ENCODE measurements at places on chromosomes 2 and 18. TPM values are rescaled to one million over a fixed set of nuclear protein-coding genes. Genes with fewer than 3 reads are reported as not detected.

Gene TMEM37
- not detected for total RNA-seq

Gene AQP12A
- not detected for total RNA-seq

Gene SULT1C4
- not detected for total RNA-seq

Gene ZAP70
- 283 TPM for total RNA-seq

Gene CCL20
- 4.7 TPM for total RNA-seq

Gene ARPC2
- 765 TPM for total RNA-seq

Gene HOXD8
- total RNA-seq: not detected

DNA sequence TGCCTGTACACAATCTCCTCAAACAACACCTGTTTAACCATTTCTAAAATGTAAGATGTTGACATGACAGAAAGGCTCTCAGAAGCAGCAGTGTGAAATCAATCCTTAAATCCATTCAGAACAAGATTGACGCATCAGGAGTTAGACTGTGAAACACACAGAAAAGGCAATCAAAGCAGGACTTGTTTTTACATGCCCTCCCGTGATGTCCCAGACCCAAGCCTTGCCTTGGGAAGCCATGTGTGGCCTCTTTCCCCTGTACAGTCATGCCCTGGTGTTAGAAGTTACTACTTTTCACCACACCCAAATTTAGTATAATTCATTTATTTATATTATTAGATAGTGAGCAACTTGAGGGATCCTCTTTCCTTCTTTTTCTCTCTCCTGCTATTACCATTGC is 115.7 kb downstream of the NCKAP5 start:
- no peak overlapping the region for H3K27ac ChIP-seq
- no peak overlapping the region for H3K4me3 ChIP-seq
- H3K27me3 ChIP-seq: no peaks in the 10 kb centered on the region
- DNase-seq: no peak

- no peak for DNase-seq
- no peaks in the 10 kb centered on the region for H3K36me3 ChIP-seq
- H3K27me3 ChIP-seq: no peaks in the 10 kb centered on the region
- no peaks in the 10 kb centered on the region for H3K4me1 ChIP-seq
- no peak overlapping the region for H3K4me3 ChIP-seq
Observed at GRCh38 chr2:17571681-17572080, 31.2 kb downstream of the VSNL1 start.

DNA sequence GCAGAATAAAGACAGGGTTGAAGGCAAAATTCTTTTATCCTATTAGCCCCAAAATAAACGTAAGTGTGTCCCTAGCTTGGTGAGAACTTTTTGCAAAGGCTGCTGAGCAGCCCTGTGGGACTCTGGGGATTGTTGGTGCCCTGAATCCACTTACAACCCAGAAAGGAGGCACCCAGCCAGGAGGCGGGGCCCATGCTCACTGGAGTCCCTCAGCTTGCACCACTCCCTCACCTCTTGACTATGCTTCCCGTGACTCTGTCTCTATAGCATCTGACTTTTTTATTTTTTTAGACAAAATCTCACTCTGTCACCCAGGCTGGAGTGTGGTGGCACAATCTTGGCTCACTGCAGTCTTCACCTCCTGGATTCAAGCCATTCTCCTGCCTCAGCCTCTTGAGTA is 15.8 kb upstream of the COL6A3 start:
- no peaks in the 10 kb centered on the region for H3K36me3 ChIP-seq
- peaks cover 71% of the 10 kb centered on the region for H3K4me1 ChIP-seq
- peaks cover 15% of the 10 kb centered on the region for H3K27me3 ChIP-seq
- peak overlapping the region; percentile 11 for H3K27ac ChIP-seq
- no peak for DNase-seq
- no peak overlapping the region for H3K4me3 ChIP-seq

DNA sequence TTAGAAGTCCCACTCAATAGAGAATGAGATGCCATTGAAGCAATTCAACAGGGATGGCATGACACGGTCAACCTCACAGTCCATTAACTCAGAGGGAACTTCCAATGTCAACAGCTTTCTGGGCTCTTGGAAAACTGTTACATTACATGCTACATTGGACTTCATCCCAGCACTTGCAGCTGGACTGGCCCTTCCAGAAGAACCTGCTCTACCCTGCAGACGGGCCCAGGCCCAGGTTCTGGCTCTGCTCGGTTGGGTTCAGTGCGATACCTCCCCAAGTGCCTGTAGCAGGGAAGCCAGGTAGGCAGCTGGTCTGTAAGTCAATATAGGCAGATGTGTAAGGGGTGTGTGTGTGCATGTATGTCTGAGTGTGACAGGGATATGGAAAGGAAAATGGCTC is 12.9 kb downstream of the LAMA1 start:
- H3K27ac ChIP-seq: no peak overlapping the region
- H3K4me1 ChIP-seq: no peaks in the 10 kb centered on the region
- no peaks in the 10 kb centered on the region for H3K27me3 ChIP-seq
- no peaks in the 10 kb centered on the region for H3K36me3 ChIP-seq
- no peak for DNase-seq

- H3K4me1 ChIP-seq: no peaks in the 10 kb centered on the region
- H3K4me3 ChIP-seq: no peak overlapping the region
- no peak for DNase-seq
- H3K27me3 ChIP-seq: peaks cover 2% of the 10 kb centered on the region
- no peaks in the 10 kb centered on the region for H3K36me3 ChIP-seq
Observed at GRCh38 chr2:237128026-237128703, 42.5 kb downstream of the COPS8 start.

GRCh38 chr2:174673876-174674275 is 76.3 kb upstream of the WIPF1 start:
- no peaks in the 10 kb centered on the region for H3K27me3 ChIP-seq
- no peak overlapping the region for H3K4me3 ChIP-seq
- H3K27ac ChIP-seq: no peak overlapping the region
- peaks cover 26% of the 10 kb centered on the region for H3K4me1 ChIP-seq
- no peak for DNase-seq

DNA sequence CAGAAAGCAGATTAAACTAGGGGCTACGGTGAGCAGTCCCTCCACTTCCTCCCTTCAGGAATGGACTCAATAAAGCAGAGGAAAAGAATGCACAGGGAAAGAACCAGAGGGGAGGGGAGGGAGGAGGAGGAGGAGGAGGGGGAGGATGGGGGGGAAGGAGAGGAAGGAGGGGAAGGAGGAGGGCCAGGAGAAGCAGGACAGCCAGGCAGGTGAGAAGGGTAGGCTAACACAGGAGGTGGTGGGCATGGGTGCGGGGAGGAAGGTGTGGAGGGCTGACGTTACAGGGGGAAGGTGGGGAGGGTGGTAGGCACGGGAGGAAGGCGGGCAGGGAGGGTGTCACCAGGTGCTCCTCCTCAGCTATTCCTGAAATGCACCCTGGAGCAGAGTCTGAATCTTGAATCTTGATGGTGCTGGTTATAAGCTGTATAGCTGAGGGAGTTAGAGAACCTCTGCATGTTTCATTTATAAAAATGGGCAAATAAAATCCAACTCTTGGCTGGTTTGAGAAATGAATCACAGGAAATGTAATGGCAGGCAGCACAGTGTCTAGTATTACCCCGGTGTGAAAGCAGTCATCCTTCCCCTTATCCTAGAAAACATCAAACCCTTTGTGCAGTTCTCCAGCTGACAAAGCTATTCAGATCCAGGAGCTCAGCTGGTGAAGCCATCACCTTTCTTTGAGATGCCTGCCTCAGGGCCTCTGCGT is 3.4 kb downstream of the TMEM18 start:
- peaks cover 40% of the 10 kb centered on the region for H3K36me3 ChIP-seq
- peak overlapping the region; percentile 50 for H3K27ac ChIP-seq
- no peak overlapping the region for H3K4me3 ChIP-seq
- H3K4me1 ChIP-seq: peaks cover 42% of the 10 kb centered on the region
- no peaks in the 10 kb centered on the region for H3K27me3 ChIP-seq
- DNase-seq: no peak

- no peak overlapping the region for H3K27ac ChIP-seq
- no peaks in the 10 kb centered on the region for H3K36me3 ChIP-seq
- H3K4me1 ChIP-seq: no peaks in the 10 kb centered on the region
- H3K27me3 ChIP-seq: peaks cover 39% of the 10 kb centered on the region
- DNase-seq: no peak
- no peak overlapping the region for H3K4me3 ChIP-seq
Observed at GRCh38 chr2:215428060-215428910, 7.6 kb downstream of the FN1 start.

GRCh38 chr2:109260886-109261700 is 132.1 kb downstream of the SH3RF3 start:
- no peak for DNase-seq
- no peak overlapping the region for H3K4me3 ChIP-seq
- no peaks in the 10 kb centered on the region for H3K4me1 ChIP-seq
- H3K36me3 ChIP-seq: no peaks in the 10 kb centered on the region
- peaks cover 20% of the 10 kb centered on the region for H3K27me3 ChIP-seq
- H3K27ac ChIP-seq: no peak overlapping the region

GRCh38 chr2:96526615-96527285 is 9.8 kb upstream of the ARID5A start:
- H3K27ac ChIP-seq: peak overlapping the region; percentile 80
- H3K36me3 ChIP-seq: no peaks in the 10 kb centered on the region
- peaks cover 94% of the 10 kb centered on the region for H3K4me1 ChIP-seq
- peaks cover 11% of the 10 kb centered on the region for H3K27me3 ChIP-seq
- peak overlapping the region; percentile 65 for H3K4me3 ChIP-seq

DNA sequence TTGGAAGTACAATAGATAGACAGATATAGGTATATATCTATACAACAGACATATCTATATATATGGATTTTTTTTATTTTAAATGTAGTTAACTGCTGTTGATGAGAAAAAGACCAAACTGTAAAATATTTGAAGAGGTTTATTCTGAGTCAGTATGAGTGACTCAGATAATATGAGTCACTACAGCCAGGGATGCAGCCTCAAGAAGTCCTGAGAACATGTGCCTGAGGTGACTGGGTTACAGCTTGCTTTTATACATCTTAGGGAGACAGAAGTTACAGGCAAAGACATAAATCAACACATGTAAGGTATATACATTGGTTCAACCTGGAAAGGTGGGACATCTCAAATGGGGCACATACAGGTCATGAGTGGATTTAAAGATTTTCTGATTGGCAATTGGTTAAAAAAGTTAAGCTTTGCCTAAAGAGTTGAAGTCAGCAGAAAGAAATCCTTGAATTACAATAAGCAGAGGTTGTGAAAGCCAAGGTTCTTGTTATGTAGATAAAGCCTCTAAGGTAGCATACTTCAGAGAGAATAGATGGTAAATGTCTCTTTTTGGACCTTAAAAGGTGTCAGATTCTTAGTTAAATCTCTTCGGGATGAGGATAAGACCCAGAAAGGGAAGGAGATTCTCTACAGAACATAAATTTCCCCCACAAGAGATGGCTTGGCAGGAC is 149.9 kb downstream of the RBM43 start:
- no peak overlapping the region for H3K4me3 ChIP-seq
- H3K4me1 ChIP-seq: no peaks in the 10 kb centered on the region
- H3K36me3 ChIP-seq: no peaks in the 10 kb centered on the region

DNA sequence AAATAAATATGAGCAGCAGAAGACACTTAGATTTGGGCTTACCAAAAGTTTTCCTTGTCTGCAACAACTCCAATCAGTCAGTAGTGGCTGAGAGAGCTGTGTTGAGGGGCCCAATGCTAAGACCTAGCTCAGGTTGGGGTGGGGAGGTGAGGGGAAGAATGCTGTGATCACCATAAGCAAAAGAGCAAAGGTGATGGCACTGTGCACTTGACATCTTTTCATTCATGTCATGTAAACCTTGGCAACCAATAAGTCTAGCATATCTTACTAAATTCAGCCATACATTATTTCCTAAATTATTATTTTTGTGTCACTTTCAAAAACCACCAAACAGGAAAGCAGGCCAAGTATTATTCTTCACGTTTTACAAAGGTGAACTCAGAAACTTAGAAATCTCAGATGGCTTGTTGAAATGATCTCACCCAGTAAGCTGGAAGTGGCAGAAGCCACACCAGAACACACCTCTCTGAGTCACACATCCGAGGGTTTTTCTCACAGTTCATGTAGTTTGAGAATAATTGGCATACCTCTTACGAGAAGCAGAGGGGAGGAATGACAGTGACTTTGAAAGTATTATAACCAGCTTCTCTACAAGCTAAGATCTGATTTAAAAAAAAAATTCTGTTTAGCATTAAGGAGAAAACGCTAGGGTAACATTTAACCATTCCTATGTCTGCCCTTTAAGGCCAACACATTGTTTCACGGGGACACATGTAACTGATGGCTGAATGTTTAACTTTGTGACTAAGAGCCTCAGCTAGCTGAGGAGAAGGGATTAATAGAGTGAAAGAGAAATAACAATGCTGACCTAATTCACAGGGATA is 43.3 kb upstream of the SETBP1 start:
- H3K27ac ChIP-seq: no peak overlapping the region
- no peaks in the 10 kb centered on the region for H3K36me3 ChIP-seq
- peak; percentile 24 for DNase-seq
- H3K27me3 ChIP-seq: peaks cover 21% of the 10 kb centered on the region
- H3K4me3 ChIP-seq: no peak overlapping the region
- H3K4me1 ChIP-seq: peaks cover 14% of the 10 kb centered on the region

GRCh38 chr2:202608142-202608852 is 26.5 kb upstream of the FAM117B start:
- H3K27me3 ChIP-seq: no peaks in the 10 kb centered on the region
- H3K4me1 ChIP-seq: peaks cover 6% of the 10 kb centered on the region
- no peak overlapping the region for H3K27ac ChIP-seq
- DNase-seq: no peak
- no peak overlapping the region for H3K4me3 ChIP-seq

DNA sequence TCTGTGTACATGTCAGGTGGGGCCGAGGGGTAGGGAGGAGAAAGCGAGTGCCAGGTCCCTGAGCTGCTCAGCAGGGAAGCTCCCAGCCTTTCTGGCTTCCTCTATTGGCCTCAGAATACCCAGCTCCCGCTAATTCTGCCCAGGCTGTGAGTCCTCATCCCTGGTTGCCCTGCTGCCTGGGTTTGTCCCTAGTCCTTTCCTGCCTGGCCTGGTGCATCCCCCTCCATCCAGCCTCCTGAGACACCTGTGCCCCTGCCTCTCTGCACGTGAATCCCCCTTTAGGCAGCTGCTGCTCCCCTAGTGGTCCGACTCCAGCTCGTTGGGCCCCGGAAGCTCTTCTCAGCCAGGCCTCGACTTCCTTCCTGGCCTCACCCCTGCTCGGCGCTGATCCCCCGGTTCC is 54.6 kb downstream of the INHBB start:
- H3K27ac ChIP-seq: no peak overlapping the region
- H3K36me3 ChIP-seq: no peaks in the 10 kb centered on the region
- H3K4me3 ChIP-seq: no peak overlapping the region
- DNase-seq: no peak

Data from activated CD4-positive, alpha-beta memory T cell treated with anti-CD3 and anti-CD28 coated beads, Interleukin-2, amount 10 ng/mL, durations not matched to agents 7 days and 5 days (primary cell).